Stimulated activated naive B cell treated with anti-CD40 and anti-IgM and Interleukin-4, amounts not matched to agents 10 μg/mL and 1 μg/mL and 100 μg/mL, for 72 hours (primary cell): ENCODE measurements at places on chromosomes 16 and 17.

- DNase-seq, result no peak
- peaks cover 56% of the 10 kb centered on the region for H3K36me3 ChIP-seq
- peak overlapping the region; percentile 94 for H3K27ac ChIP-seq
- peak overlapping the region; percentile 74 for H3K4me3 ChIP-seq
- no peaks in the 10 kb centered on the region for H3K27me3 ChIP-seq
Measured at GRCh38 chr16:50281391-50282009, 15.1 kb downstream of the ADCY7 start.

GRCh38 chr17:80836971-80837481, 154.6 kb upstream of the CHMP6 start:
- no peak overlapping the region for H3K4me3 ChIP-seq
- H3K36me3 ChIP-seq, result peaks cover 23% of the 10 kb centered on the region
- DNase-seq, result no peak
- H3K27ac ChIP-seq, result no peak overlapping the region
- no peaks in the 10 kb centered on the region for H3K27me3 ChIP-seq

DNA sequence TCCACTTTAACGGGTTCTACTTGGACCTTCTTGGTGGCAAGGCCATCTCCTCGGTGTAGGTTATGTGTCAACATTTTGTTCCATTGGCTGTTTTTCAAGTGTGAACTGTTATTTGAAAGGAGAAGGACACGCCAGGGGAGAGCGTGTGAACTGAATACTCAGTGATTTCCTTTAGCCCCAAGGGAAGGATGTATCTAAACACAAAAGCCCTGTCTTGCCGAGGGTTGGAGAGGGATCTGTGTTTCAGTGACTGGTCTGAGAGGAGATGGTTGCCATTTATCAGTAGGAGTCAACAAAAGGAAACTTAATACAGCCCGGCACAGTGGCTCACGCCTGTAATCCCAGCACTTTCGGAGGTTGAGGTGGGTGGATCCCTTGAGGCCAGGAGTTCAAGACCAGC, 50.0 kb downstream of the USP10 start:
- H3K4me1 ChIP-seq, result peaks cover 56% of the 10 kb centered on the region
- no peak overlapping the region for H3K27ac ChIP-seq
- no peak for DNase-seq

- no peak overlapping the region for H3K27ac ChIP-seq
- no peak for DNase-seq
- H3K4me1 ChIP-seq, result no peaks in the 10 kb centered on the region
- H3K4me3 ChIP-seq, result no peak overlapping the region
- no peaks in the 10 kb centered on the region for H3K36me3 ChIP-seq
Measured at GRCh38 chr16:63239065-63239570, 1202.9 kb upstream of the CDH8 start.

DNA sequence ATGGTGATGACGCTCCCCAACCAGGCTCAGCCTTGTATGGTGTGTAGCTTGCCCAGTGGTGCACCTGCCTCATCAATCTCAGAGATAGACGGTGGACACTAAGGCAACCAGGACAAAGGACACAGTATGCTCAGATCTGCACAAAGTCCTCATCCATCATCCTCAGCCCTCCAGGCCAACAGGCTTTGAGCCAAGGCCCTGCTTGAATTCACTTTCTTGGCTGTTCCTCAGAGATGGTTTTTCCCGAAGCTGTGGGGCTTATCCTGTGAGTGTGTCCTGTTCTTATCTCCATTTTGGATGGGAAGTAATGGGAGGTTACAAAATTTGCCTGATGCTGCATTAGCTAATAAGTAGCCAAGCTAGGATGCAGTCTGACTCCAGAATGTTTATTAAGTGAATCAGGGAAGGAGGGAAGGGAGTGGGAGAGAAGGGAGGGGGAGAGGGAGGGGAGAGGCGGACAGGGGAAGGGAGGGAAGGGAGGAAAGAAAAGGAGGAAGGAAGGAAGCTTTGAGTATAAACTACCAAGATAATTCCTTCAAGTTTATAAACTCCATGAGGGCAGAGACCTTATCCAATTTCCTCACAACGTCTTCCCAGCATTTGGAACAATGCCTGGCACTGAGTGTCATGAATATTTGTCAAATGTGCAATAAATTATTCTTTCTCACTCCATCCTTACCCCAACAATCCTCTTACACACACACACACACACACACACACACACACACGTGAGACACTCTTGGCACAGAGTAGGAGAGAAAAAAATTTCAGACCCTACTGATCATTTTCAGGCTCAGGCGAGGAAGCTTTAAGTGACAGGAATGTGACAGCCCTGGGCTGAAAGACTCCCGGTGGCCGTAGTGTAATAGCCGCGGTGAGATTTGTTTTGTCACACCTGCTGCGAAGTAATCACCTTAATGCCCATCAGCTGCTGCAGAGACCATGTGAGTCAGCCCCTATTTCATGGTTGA, 84.3 kb downstream of the BMERB1 start:
- H3K36me3 ChIP-seq, result peaks cover 3% of the 10 kb centered on the region
- H3K4me3 ChIP-seq, result no peak overlapping the region
- H3K4me1 ChIP-seq, result peaks cover 13% of the 10 kb centered on the region
- no peak for DNase-seq
- no peak overlapping the region for H3K27ac ChIP-seq

DNA sequence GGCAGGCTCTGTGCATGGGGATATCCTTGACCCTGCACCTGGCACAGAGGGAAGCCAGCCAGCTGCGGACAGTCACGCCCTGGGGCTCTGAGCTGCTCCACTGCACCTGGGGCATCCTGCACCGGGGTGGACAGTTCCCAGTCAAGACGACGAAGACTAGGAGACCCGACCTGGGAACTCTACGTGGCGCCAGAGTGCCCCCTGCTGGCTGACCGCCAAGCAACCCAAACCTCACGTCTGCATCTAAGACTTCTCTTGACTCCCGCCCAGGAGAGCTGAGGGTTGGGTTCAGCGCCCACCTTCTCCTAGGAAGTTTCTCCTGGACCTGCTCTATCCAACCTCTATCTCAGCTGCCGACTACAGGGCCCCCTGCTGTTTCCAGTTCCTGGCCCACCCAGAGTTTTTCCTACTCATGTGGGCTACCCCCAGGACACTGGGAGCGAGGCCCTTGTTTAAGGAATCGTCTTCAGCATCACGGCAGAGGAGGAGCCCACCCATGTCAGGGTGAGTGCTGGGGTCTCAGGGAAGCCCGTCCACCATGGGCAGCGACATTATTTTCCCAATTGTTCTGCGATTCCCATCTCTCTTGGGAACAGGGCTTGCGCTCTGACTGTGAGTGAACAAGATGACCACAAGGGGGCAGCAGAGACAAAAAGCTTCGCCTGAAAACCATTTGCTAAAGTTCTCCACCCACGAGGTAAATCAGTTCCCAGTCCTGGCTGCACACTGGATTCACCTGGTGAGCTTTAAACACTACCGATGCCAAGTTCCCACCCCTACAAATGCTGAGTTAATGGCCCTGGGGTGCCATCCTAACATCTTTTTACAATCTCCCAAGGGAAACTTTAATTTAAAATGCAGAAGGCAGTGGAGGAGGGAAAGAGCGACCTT, 29.3 kb downstream of the TLE7 start:
- H3K36me3 ChIP-seq, result no peaks in the 10 kb centered on the region
- peak overlapping the region; percentile 47 for H3K27ac ChIP-seq
- H3K27me3 ChIP-seq, result peaks cover 77% of the 10 kb centered on the region
- peak; percentile 33 for DNase-seq
- H3K4me1 ChIP-seq, result peaks cover 21% of the 10 kb centered on the region

GRCh38 chr16:66081775-66082366, 284.6 kb upstream of the CDH5 start:
- no peak for DNase-seq
- no peaks in the 10 kb centered on the region for H3K36me3 ChIP-seq
- H3K4me3 ChIP-seq, result no peak overlapping the region
- H3K27me3 ChIP-seq, result no peaks in the 10 kb centered on the region
- no peak overlapping the region for H3K27ac ChIP-seq

GRCh38 chr16:17607075-17607509, 136.3 kb upstream of the XYLT1 start:
- peaks cover 10% of the 10 kb centered on the region for H3K4me1 ChIP-seq
- no peaks in the 10 kb centered on the region for H3K36me3 ChIP-seq
- no peak overlapping the region for H3K27ac ChIP-seq

- no peaks in the 10 kb centered on the region for H3K36me3 ChIP-seq
- H3K4me3 ChIP-seq, result peak overlapping the region; percentile 60
- H3K27me3 ChIP-seq, result peaks cover 54% of the 10 kb centered on the region
Measured at GRCh38 chr17:6496640-6497441, 52.6 kb downstream of the PIMREG start.

- no peak overlapping the region for H3K27ac ChIP-seq
- H3K4me1 ChIP-seq, result no peaks in the 10 kb centered on the region
- DNase-seq, result no peak
- no peak overlapping the region for H3K4me3 ChIP-seq
Measured at GRCh38 chr17:34727601-34728000, 148.2 kb downstream of the TMEM132E start.

DNA sequence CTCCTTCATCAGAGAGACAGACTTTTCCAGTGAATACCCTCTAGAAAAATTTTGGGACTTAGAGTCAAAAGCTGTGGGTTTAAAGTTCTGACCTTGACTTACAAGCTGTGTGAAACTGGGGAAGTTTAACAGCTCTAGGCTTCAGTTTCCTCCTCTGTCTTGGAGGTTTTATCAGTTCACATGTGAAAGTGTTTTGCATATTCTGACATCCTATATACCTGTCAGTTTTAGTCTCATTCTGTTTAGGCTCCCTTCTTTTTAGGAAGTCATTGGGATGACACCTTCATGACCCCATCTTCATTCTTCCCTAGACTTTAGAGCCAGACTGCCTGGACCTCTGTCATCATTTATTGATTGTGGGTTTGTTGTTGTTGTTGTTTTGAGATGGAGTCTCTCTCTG, 44.4 kb downstream of the YPEL2 start:
- DNase-seq, result no peak
- H3K4me3 ChIP-seq, result no peak overlapping the region
- no peak overlapping the region for H3K27ac ChIP-seq

DNA sequence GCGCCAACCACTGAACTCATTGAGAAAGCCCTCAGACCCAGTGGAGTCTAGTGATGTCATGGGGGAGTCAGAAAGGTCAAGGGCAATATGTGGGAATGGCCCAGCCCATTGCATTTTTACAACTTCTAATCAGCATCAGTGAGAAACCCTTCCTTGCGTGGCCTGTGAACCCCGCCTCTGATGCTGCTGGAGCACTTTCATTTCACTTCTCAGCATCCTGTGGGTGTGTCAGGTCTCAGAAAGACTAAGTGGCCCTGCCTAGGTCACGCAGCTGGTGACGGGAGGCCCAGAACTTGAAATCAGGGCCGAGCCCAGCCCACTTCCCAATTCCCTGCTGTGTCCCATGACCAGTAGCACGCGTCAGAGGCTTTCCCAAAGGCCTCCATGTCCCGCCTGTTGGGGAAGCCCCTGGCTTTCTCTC, 6.1 kb downstream of the DNAI2 start:
- H3K4me3 ChIP-seq, result no peak overlapping the region
- H3K36me3 ChIP-seq, result no peaks in the 10 kb centered on the region
- H3K27ac ChIP-seq, result peak overlapping the region; percentile 81
- DNase-seq, result peak; percentile 59
- H3K27me3 ChIP-seq, result peaks cover 12% of the 10 kb centered on the region

GRCh38 chr16:23245268-23245667, 56.8 kb upstream of the SCNN1B start:
- H3K36me3 ChIP-seq, result no peaks in the 10 kb centered on the region
- H3K4me1 ChIP-seq, result no peaks in the 10 kb centered on the region
- H3K4me3 ChIP-seq, result no peak overlapping the region

- no peak for DNase-seq
- no peaks in the 10 kb centered on the region for H3K36me3 ChIP-seq
- H3K4me1 ChIP-seq, result no peaks in the 10 kb centered on the region
- H3K27me3 ChIP-seq, result peaks cover 8% of the 10 kb centered on the region
Measured at GRCh38 chr17:80064696-80065095, 28.3 kb downstream of the CCDC40 start.

DNA sequence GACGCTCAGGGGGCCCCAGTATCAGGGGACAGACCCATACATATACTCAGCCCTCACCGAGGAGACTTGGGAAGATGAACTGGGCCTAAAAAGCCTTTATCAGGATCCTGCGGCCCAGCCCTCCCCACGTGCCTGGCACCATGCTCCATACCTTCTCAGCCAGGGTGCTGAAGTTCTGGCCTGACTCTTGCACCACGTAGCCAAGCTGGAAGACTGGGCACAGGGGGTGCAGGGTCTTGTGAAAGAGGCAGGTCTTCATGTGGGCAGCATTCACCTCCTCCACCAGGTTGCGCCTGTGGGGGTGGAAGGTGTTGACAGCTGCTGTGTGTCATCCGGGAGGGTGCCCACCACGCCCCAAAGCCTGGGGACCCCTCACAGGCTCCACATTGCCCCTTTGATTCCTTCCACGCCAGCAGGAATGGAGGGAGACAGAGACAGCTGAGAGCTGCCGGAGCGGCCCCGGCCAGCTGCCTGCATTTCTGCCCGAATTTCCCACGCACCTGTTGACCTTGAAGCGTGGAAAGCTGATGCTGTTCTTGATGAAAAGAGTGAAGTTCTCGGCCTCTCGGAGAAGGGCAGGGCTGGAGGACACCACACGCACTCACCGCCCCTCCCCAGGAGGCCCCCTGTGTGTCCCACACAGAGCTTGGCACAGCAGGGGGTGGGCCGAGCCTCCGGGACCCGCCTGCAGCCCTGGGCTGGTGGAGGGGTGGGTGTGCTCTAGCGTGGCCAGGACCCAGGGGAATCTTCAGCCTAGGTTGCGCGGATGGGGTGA, 10.4 kb upstream of the CAMKK1 start:
- peaks cover 18% of the 10 kb centered on the region for H3K36me3 ChIP-seq
- peak overlapping the region; percentile 14 for H3K27ac ChIP-seq
- H3K4me3 ChIP-seq, result no peak overlapping the region
- H3K4me1 ChIP-seq, result peaks cover 22% of the 10 kb centered on the region
- no peak for DNase-seq

- no peak overlapping the region for H3K27ac ChIP-seq
- H3K4me3 ChIP-seq, result no peak overlapping the region
- H3K4me1 ChIP-seq, result no peaks in the 10 kb centered on the region
- H3K27me3 ChIP-seq, result no peaks in the 10 kb centered on the region
Measured at GRCh38 chr17:13395862-13396261, 205.9 kb downstream of the HS3ST3A1 start.

GRCh38 chr17:42132941-42133340, 10.3 kb downstream of the HSPB9 start:
- peak overlapping the region; percentile 86 for H3K27ac ChIP-seq
- peak overlapping the region; percentile 31 for H3K4me3 ChIP-seq
- DNase-seq, result no peak

DNA sequence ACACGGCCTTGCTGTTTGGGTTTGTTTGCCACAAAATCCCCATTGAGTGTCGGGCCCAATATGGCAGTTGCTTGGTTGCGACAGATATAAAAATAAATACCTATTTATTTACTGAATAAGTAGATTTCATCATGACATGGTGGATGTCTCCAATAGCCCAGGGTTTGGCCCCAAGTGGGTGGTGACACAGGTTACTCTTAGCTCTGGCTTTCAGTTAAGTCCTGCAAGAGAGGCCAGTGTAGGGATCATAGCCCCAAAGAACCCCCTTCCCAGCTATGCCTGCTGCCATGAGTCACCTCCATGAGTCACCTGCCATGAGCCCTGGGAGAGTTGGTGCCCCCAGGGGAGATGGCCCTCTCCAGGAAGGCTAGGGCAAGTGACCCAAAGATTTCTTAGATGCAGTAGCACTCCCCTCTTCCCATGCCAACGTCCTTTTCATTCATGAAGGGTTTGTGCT, 78.7 kb upstream of the LGALS9 start:
- no peaks in the 10 kb centered on the region for H3K27me3 ChIP-seq
- DNase-seq, result no peak
- peak overlapping the region; percentile 59 for H3K27ac ChIP-seq
- peaks cover 33% of the 10 kb centered on the region for H3K36me3 ChIP-seq
- H3K4me3 ChIP-seq, result no peak overlapping the region
- peaks cover 32% of the 10 kb centered on the region for H3K4me1 ChIP-seq
